ENCODE measurements at places on chromosomes 11 and 22.

GRCh38 chr22:31055635-31056159, 25.4 kb upstream of the SMTN start:
- no peak for DNase-seq

GRCh38 chr11:68710409-68710808, 26.1 kb downstream of the GAL start:
- no peak for DNase-seq

GRCh38 chr11:70644343-70645060, 246.2 kb downstream of the CTTN start:
- DNase-seq, result no peak

- no peak for DNase-seq
These were observed 14.2 kb downstream of the UCP2 start for GRCh38 chr11:73968356-73968966.

Data from CD8-positive, alpha-beta memory T cell (primary cell).